Regular cardiac myocyte (primary cell): ENCODE measurements at places on chromosomes 6 and 20. TPM values are rescaled to one million over a fixed set of nuclear protein-coding genes. Genes with fewer than 3 reads are reported as not detected.

LPIN3 gene
- total RNA-seq = 7.7 and 7.9 TPM in 2 replicates

CDSN gene
- total RNA-seq = under 0.01 TPM in 1 of 2 replicates, not detected in the other

FNDC11 gene
- total RNA-seq = 0.19 and 0.56 TPM in 2 replicates

KCNK17 gene
- not detected in 2 replicates for total RNA-seq

CALHM4 gene
- 0.19 and 0.28 TPM in 2 replicates for total RNA-seq

C4B gene
- 1.9 and 4.5 TPM in 2 replicates for total RNA-seq

OOEP gene
- total RNA-seq = not detected in 2 replicates

CFB gene
- total RNA-seq = 5.8 and 65.1 TPM in 2 replicates

NTSR1 gene
- under 0.01 TPM in 2 replicates for total RNA-seq

EIF6 gene
- 104 and 187 TPM in 2 replicates for total RNA-seq

POU5F1 gene
- total RNA-seq = 0.38 and 3.4 TPM in 2 replicates

CPNE5 gene
- under 0.01 TPM in 1 of 2 replicates, not detected in the other for total RNA-seq

BPIFA3 gene
- total RNA-seq = not detected in 2 replicates

HCRTR2 gene
- total RNA-seq = not detected in 2 replicates

MYLK4 gene
- total RNA-seq = 0.19 and 0.28 TPM in 2 replicates

RNF146 gene
- total RNA-seq = 34.1 and 43.1 TPM in 2 replicates

BMP5 gene
- 0.38 and 1.1 TPM in 2 replicates for total RNA-seq

KCNQ2 gene
- 0.19 TPM in 1 of 2 replicates, not detected in the other for total RNA-seq

HLA-DPA1 gene
- 1.9 and 2.8 TPM in 2 replicates for total RNA-seq

TAGAP gene
- total RNA-seq = not detected in 2 replicates

C20orf204 gene
- total RNA-seq = 0.77 and 0.85 TPM in 2 replicates

PPP1R14C gene
- 0.38 and 2.5 TPM in 2 replicates for total RNA-seq

ROMO1 gene
- total RNA-seq = 182 and 251 TPM in 2 replicates

OR2H1 gene
- total RNA-seq = not detected in 2 replicates

FOXF2 gene
- 0.28 and 0.58 TPM in 2 replicates for total RNA-seq

HAO1 gene
- not detected in 2 replicates for total RNA-seq

ASCC3 gene
- 103 and 114 TPM in 2 replicates for total RNA-seq

PPIL6 gene
- total RNA-seq = 1.9 and 6.5 TPM in 2 replicates

SLCO4A1 gene
- total RNA-seq = 0.19 and 0.56 TPM in 2 replicates

ARMH2 gene
- not detected in 2 replicates for total RNA-seq

RBBP9 gene
- total RNA-seq = 10.2 and 11.0 TPM in 2 replicates
